ENCODE measurements at places on chromosomes 3 and 15. TPM values are rescaled to one million over a fixed set of nuclear protein-coding genes. Genes with fewer than 3 reads are reported as not detected.

Gene RTP4
- polyA plus RNA-seq: 2.7 TPM

Gene IGSF11
- polyA plus RNA-seq: 0.99 TPM

Gene LRRC34
- polyA plus RNA-seq: 2.0 TPM

Gene NANOGP8
- not detected for polyA plus RNA-seq

Gene RSL24D1
- polyA plus RNA-seq: 76.8 TPM

Gene WDR93
- polyA plus RNA-seq: 0.16 TPM

Gene FNDC3B
- 22.0 TPM for polyA plus RNA-seq

Gene ZNF710
- polyA plus RNA-seq: 9.6 TPM

Gene CDHR4
- 0.10 TPM for polyA plus RNA-seq

Gene TF
- 6.1 TPM for polyA plus RNA-seq

Gene CA12
- 14.9 TPM for polyA plus RNA-seq

Gene TMEM212
- not detected for polyA plus RNA-seq
